ELR (cell line): ENCODE measurements at places on chromosomes 6 and 20.
A peak's percentile ranks its signal among the peaks of the same experiment; 100 is the strongest.

- no peak for DNase-seq
These were observed 40.1 kb downstream of the VSTM2L start for GRCh38 chr20:37943033-37943432.

DNA sequence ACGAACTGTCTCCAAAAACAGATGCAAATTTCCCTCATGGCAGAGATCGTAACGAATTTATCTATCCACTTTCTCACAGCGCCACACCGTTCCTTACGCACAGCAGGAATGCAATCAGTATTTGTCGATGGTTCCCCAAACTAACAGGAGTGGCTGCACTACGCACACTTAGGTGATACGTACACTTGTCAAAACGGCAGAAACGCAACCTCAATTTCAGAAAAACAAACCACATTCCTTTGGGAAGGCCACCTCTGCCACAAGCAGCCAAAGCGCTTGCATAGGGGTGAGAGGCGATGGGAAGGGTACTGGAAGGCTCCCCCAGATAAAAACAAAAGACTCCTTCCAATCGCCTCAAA is 638 bp downstream of the MDN1 start:
- DNase-seq: peak; percentile 58

DNA sequence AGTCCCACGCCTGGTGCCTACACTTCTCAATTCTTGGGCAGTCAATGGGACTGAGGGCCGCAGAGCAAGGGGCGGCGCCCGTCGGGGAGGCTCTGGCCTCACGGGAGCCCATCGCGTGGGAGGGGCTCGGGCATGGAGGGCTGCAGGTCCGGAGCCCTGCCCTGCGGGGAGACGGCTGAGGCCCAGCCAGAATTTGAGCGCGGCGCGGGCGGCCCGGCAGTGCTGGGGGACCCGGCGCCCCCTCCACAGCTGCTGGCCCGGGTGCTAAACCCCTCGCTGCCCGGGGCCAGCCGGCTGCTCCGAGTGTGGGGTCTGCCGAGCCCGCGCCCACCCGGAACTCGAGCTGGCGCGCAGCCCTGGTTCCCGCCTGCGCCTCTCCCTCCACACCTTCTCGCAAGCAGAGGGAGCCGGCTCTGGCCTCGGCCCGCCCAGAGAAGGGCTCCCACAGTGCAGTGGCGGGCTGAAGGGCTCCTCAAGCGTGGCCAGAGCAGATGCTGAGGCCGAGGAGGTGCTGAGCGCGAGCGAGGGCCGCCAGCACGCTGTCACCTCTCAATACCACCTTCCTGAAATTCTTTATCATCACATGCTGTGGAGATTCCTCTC is 58.5 kb downstream of the BAK1 start:
- no peak for DNase-seq

- no peak for DNase-seq
These were observed 3.2 kb upstream of the ZNF184 start for GRCh38 chr6:27476090-27476489.

GRCh38 chr20:63224412-63225081 is 8.6 kb upstream of the YTHDF1 start:
- DNase-seq: peak; percentile 65

- no peak for DNase-seq
These were observed 54.2 kb upstream of the FAM83D start for GRCh38 chr20:38872036-38872435.

GRCh38 chr20:50632236-50632635 is 59.1 kb downstream of the RIPOR3 start:
- no peak for DNase-seq

DNA sequence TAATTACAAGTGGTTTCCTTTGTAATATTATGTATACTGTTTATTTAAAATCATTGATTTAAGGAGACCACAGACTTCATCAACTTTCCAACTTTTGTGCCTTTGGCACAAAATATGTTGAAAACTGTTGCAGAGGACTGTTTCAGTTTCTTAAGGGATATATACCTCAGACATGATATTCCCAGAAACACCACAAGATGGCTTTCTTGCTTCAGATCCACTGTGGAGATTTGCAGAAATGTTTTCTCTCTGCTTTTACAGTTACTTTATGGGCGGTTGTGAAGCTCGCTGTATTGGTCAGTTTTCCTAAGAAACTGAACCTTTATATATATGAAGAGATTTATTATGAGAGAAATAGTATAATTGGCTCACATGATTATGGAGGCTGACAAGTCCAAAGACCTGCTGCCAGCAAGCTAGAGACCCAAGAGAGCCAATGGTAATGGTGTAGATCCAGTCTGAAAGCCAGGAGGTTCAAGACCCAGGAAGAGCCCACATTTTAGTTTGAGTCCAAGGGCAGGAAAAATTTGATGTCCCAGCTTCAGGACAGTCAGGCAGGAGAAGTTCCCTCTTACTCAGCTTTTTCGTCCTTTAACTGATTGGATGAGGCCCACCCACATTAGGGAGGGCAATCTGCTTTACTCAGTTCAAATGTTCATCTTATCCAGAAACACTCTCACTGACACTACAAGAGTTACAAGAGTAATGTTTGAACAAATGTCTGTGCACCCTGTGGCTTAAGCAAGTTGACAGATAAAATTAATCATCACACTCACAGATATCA is 12.8 kb downstream of the ME1 start:
- peak; percentile 71 for DNase-seq

DNA sequence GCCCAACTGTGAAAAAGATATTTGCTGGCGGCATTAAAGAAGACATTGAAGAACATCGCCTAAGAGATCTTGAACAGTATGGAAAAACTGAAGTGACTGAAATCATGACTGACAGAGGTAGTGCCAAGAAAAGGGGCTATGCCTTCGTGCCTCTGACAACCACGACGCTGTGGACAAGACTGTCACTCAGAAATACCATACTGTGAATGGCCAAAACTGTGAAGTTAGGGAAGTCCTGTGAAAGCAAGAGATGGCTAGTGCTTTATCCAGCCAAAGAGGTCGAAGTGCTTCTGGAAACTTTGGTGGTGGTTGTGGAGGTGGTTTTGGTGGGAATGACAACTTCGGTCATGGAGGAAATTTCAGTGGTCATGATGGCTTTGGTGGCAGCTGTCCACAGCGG is 7.5 kb downstream of the SFT2D1 start:
- DNase-seq: no peak

GRCh38 chr20:2688041-2688591 is 4.5 kb upstream of the EBF4 start:
- peak; percentile 53 for DNase-seq

DNA sequence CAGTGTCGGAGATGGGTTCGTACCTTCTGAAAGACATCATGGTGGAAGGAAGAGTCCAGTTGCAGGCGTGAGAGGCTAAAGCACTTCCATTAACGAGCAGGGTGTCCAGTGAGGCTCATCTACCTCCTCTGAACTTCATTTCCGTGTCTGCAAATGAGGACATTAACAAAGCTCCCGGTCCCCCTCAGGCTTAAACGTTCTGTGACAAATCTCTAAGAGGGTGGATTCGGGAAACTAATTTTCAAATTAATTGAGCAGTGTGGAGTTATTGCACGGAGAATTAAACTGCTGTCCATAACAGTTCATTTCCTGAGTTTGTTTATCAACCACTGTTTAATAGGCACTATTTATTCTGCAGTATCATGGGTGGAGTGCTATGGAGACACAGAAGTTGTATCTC is 68.2 kb downstream of the TRMT6 start:
- no peak for DNase-seq

DNA sequence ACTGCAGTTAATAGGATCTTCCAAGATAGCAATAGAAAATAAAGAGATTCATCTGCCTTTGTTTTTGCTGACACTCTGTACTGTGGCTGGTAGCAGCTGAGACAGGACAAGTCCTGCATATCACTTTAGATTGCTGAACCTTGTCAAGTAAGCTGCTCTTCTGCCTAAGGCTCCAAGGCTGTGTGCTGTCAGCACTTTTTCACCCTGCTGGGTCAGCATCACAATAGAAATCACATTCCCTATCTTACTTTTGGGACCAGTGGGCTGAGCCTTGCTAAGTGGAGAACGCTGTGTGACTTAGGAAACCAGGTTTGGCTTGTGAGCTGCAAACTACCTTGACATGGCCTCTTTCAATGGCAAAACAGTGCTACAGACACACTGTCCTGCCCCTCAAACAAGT is 263.9 kb downstream of the FRK start:
- no peak for DNase-seq

- DNase-seq: no peak
These were observed 37.4 kb downstream of the SLC35D3 start for GRCh38 chr6:136959471-136959891.

- peak; percentile 100 for DNase-seq
These were observed 548.5 kb downstream of the CD83 start for GRCh38 chr6:14665827-14666724.

GRCh38 chr20:49699200-49699992 is 14.3 kb downstream of the B4GALT5 start:
- peak; percentile 95 for DNase-seq

DNA sequence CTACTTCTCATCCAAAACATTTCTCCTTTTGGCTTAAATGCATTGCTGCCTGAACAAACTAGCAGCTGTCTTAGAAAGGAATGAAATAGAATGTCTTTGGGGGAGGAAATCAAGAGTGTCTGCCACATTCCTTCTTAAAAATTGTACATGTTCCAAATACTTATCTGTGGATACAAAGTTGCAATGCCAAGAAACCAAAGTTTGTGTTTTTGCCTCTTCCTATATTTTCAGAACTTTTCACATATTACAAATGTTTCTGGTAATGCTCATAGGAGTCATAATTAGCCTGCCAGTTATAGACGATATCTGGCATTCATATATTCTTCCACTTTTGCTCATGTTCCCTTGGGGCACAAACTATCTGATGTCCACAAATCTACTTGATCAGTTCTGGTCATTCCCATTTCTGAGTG is 165.5 kb upstream of the BMP5 start:
- no peak for DNase-seq

DNA sequence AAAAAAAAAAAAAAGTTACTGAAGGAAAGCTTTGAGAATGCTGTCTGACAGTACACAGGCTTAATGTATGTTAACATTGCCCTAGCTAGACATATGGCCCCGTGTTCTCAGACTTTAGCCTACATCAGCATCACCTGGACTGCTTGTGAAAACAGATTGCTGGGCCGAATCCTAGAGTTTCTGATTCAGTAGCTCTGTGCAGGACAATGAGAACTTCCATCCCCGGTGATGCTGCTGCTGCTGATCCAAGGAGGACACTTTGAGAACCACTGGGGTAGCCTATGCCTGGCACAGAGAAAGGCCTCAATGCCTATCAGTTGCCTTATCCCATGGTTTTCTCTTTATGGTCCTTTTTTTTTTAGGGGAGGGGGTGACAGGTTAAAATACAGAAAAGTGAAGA is 1.6 kb downstream of the HCK start:
- no peak for DNase-seq

GRCh38 chr6:72925136-72925535 is 300.2 kb downstream of the KHDC1L start:
- no peak for DNase-seq

DNA sequence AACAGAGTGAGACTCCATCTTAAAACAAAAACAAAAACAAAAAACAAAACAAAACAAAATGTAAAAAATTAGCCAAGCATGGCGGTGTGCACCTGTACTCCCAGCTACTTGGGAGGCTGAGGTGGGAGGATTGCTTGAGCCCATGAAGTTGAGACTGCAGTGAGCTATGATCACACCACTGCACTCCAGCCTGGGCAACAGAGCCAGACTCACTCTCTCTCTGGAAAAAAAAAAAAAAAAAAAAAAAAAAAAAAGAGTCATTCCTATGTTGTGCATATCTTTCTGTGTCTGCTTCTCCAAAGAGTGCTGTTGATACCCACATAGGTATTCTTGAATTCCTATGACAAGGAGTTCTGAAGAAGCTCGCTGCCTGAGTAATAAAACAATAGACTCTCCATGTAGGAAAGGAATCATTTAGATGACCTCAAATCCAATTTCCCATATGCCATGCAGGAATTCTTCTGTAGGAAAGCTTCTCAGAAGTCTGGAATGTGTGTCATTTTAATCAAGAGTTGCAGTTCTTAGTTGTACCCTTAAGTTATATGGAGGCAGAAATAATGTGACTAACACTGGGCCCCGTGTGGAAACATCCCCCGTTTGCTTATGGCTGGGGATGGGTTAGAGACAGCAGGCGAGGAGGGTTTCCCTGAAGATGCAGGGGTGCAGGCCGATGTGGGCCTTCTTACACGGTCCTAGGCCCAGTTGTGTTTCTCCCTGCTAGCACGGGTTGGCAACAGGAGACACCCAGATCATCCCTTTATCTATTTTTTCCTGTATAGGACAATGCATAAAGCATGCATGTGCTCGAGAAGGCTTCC is 79.4 kb downstream of the ZDHHC14 start:
- DNase-seq: peak; percentile 11

- DNase-seq: peak; percentile 94
These were observed 107.0 kb upstream of the OGFRL1 start for GRCh38 chr6:71181565-71181964.

- DNase-seq: peak; percentile 61
These were observed 36.6 kb upstream of the BTN3A2 start for GRCh38 chr6:26328265-26328844.

DNA sequence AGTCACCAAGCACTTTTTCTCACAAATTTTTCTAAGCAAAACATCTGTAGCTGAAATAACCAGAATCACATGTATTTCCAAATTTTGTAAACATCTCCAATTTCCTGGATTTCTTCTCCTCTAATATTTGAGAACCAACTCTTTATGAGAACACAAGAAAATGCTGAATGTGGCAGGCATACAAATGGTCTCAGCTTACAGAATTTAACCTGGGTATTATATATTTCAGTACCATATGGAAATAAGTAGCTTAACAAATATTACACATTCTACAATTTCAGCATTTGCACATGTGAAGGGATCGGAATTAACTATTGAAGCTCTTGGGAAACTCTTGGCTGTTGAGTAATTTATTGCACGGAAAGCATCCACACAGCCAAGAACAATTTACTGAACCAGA is 92.5 kb downstream of the TBXT start:
- no peak for DNase-seq

- no peak for DNase-seq
These were observed 130.5 kb upstream of the EPHA7 start for GRCh38 chr6:93549868-93550267.

- no peak for DNase-seq
These were observed 995.3 kb upstream of the FLRT3 start for GRCh38 chr20:15332711-15333160.

DNA sequence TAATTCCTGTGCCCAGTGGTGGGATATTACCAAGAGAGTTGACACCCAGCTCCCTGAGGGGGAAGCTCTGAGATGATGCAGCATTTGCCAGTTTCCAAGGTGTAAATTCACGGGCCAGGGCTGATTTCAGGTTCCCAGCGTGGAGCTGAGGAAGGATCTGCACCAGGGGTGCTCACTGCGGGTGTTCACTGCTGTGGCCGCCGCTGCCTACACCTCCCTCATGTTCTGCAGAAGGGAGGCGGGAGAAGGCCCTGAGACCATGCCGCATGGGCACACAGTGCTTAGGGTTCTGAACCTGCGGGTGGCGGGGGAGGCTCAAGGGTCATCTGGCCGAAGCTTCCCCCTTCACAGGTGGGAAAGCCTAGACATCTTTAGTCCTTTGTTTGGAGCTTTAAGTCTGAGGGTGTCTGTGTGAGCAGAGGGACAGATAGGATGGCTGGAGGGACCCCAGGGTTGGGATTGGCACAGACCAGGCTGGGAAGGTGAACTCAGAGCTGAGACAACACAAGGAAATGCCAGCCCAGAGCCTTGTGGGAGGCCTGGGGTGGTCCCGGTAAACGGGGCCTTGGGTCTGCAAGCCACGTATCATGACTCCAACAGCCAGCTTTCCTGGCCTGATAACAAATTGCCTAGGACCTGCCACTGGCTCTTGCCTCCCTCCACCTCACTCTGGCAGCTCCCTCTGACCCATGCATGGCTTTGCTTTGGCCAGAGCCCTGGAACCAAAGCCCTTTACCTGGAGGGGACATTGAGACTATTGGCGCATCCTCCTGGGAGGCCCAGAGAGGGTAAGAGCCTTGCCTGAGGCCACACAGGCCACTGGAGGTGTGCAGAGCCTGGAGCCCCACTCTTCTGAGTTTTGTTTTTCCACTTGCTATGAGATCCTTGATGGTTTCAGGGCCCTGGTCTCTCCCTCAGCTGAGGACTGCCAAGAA is 40.4 kb downstream of the SYNJ2 start:
- DNase-seq: no peak
